H1 (cell line): ENCODE measurements at places on chromosomes 7 and 10.

DNA sequence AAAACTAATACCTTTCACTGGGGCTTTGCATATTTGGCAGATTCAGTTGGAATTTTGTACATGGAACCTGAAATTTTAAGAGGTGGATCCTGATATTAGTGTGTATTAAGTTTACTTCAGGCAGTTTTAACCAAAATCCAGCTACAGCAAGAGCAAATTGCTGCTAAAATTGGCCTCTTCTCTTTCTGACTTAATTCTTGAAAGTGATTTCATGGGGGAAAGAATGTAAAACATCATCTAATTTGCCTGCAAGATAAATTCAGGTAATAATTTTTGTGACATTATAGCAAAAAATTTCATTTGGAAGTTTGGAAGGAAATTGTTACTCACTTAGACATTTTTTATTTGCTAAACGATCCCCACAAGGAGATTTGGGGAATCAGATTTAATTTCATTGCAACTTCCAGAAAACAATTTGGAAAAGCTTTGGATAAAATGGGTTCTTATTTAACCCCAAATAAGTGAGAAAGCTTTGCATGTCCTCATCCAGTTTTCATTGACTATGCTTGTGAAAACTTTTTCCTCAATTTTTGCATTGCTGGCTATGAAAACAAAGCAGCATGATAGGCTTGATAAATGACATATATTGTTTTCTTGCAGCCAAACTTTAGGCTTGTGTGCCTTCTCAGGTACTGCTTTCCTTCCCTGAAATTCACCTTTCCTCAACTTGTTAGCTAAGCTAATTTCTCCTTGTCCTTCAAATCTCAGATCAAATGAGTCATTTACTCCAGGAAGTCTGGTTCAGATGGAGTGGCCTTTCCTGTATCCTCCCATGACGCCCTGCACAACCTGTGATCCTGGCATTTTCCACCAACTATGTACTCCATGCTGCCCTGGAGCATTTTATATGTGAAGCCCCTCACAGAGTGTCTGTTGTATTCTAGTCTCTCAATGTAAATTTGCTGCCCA, 27.4 kb upstream of the ZNF438 start:
- no peak for DNase-seq

GRCh38 chr10:14416308-14416700, 85.6 kb upstream of the FRMD4A start:
- no peak for DNase-seq

GRCh38 chr7:78523930-78524329, 725.4 kb downstream of the PHTF2 start:
- no peak for DNase-seq

DNA sequence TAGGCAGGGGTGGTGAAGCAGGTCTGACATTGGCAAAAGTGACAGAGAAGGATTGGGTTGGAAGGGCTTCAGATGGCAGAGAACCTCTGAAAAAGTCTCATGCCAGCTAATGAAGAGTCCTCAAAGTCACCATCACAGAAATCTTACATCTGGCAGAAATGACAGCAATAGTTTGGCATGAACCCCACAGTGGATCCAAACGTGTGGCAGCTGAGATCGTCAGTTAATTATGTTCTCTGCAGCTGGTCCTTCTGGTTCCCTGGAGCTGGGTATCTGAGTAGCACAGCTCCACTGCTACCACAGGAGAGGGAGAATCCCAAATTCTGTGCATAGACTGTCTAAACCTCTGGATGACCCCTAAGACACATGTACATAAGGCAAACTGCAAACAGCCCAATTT, 73.4 kb downstream of the ALOX5 start:
- DNase-seq: no peak

- peak; percentile 51 for DNase-seq
Observed at GRCh38 chr7:3065724-3066143, 22.1 kb upstream of the CARD11 start.

GRCh38 chr7:131500357-131500756, 56.1 kb downstream of the PODXL start:
- no peak for DNase-seq

- no peak for DNase-seq
Observed at GRCh38 chr7:66015440-66016130, 33.6 kb upstream of the GUSB start.

- no peak for DNase-seq
Observed at GRCh38 chr10:63664341-63664885, 143.2 kb downstream of the REEP3 start.

GRCh38 chr10:86440874-86441843, 74.6 kb upstream of the GRID1 start:
- DNase-seq: no peak

DNA sequence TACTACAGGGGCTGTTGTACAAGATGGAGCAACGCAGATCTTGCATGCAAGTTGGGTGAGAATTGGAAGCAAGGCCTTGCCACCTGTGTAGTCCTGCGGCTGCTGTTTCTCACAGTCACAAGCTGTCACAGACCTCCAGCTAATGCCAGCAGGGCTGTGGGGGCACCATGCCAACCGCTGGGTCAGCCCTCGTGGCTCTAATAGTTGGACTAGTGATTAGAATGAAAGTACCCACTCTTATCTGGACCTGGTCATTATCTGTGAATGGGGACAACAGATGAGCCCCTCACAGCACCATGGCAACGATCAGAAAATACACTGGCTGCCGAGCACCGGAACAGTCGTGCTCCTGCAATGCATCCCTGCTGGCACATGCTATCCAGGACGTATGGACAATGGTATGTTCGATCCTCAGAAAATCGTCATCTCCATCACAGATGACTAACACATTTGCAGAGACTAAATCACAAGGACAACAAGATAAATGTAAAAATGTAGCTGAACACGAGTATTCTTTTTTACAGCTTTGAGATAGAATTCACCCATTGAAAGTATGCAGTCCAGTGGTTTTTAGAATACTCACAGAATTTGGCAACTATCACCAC, 80.4 kb upstream of the CALN1 start:
- DNase-seq: no peak
